NCI-H1694 treated with DMSO at 0.1 percent for 48 hours (cell line): ENCODE measurements at places on chromosomes 7 and 10.

DNA sequence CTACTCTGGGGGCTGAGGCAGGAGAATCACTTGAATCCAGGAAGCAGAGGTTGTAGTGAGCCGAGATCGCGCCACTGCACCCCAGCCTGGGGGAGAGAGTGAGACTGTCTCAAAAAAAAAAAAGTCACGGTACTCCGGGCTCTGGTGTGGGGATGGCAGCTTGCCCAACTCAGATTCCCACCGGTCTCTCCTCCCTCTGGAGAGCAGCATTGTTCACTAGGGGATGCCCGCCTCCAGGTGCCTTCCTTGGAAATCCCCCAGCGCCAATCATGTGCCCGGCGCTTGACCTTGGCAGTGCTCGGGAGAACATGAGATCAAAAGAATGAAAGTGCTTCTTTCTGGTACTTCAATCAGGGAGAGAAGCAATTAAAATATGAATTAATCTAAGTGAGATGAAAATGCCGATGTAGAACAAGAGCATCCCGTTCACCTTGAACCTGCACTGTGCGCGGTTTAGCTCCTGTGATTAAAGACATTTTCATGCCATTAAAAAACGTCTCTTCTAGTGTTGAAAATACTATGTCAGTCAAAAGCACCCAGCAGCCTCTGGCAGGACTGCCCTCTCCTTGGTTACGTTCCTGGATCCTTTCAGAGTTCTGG lies 1127.3 kb upstream of the AUTS2 start:
- no peak for DNase-seq

GRCh38 chr10:52541006-52541473 lies 227.0 kb downstream of the DKK1 start:
- no peak for DNase-seq

DNA sequence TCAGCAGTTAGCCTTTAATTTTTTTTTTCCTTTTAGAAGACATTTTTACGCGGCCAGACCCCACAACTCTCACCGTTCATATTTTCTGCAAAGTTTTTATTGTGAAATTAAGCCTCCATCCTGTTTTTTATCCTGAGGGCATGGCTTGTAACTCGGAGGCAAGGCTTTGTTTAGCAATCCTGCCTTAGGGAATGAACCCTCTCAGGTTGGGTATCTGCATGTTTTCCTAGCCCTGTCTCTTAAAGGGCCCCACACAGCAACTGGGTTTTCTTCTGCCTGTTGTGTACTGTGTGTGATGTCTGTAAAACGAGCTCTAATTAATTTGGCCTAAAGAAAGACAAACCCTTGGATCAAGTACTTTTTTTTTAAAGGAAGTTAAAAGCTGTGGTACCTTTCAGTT lies 130.2 kb upstream of the COBL start:
- no peak for DNase-seq

DNA sequence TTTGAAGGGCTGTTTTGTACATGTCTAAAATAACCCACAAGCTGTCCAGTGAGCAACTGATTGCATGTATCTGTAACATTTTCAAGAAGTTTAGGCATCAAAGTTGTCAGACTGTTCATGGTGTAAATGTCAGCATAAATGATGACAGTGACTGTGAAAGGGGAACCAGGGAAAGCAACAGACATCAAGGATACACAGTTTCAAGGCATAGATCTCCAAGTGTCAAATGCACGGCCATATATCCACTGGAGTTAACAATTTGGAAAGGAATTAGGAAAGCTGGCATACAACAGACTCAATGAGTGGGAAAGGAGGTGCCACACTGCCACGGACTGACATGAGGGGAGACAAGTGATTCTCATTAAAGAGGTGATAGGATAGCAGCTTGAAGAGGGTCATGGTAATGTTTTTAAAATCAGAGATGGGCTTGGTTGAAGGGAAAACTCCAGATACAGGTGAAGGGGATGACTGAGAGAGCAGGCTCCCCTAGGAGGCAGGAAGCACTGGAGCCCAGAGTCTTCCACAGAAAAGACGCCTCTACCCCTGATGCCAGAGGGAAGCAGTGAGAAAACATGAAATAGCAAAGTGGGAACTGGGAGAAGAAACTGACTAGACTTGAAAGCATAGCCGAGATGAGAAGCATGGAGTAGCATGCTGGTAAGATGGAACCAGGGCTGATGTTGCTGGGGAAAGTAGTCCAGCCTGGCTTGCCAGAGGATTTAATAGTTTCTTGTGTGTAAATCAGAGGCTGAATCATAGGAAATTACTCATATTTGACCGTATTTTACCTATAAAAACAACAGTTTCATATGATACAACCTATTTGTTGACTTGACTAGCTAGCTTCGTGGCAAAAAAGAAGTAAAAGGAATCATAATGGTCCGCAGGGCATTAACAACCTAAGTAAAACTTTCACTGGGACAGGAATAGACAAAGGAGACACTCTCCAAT lies 18.6 kb downstream of the NSMCE4A start:
- DNase-seq = no peak

DNA sequence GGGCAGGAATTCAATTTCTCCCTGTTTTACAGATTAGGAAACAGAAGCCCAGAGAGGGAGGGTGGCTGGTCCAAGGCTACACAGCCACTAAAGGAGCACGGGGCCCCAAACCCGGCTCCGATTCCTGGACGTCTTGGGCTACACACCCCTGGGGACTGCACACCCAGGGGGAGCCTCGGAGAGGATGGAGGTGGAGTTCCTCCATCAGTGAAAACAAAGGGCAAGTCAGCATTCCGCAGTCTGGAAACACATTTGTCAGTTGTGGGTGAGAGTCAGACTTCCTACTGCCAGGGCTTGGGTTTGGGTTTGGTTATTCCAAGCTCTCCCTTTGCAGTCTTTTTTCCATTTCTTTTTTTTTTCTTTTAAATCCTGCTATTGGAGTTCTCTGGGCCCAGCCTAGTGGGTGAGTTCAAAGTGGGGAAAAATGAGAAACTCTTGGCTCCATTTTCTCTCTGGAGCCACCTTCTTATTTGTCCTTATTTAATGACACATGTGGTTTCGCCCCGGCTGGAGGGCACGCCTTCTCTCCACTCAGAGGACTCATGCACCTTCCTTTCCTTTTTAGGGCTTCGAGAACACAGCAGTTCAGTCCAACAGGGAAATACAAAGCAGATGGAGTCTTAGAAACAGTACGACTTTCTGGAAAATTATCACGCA lies 59.9 kb upstream of the AQP1 start:
- no peak for DNase-seq

- DNase-seq = no peak
These were observed 87.8 kb upstream of the DUSP5 start for GRCh38 chr10:110409926-110410325.
